Pancreas (tissue), 10 donors: ENCODE measurements at places on chromosomes 4 and X. TPM values are rescaled to one million over a fixed set of nuclear protein-coding genes. Genes with fewer than 3 reads are reported as not detected.

Gene CACNA1F
- 0.20 TPM for total RNA-seq

DNA sequence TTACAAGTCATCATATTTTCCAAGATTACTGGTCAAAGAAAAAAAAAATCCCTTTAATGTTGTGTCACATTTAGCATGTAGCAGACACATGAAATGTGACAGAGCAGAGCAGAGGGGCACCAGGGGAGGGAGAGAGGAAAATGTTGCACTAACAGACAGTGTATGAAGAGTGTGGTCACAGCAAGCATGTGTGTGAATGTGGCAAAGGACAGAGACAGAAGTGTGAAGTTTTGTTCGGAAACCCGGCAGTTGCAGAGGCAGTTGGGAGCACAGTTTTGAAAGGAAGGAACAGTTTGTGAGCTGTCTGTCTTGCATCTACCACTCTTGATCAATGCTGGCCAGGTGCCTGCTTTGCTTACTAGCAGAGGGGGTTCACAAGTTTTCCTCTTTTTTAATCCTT lies 83.9 kb upstream of the MAP3K15 start:
- no peak for DNase-seq
- H3K27me3 ChIP-seq, result no peaks in the 10 kb centered on the region
- H3K4me3 ChIP-seq, result no peak overlapping the region
- H3K4me1 ChIP-seq, result no peaks in the 10 kb centered on the region
- H3K27ac ChIP-seq, result no peak overlapping the region

DNA sequence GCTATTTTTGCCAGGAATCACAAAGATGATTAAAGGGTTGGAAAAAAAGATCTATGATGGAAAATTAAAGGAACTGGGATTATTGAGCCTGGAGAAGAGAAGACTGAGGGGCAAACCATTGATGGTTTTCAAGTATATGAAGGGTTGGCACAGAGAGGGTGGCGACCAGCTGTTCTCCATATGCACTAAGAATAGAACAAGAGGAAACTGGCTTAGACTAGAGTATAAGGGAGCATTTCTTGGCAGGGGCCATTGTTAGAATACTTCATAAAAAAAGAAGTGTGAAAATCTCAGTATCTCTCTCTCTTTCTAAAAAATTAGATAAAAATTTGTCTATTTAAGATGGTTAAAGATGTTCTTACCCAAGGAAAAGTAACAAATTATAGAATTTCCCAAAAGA lies 75.1 kb downstream of the NPNT start:
- no peaks in the 10 kb centered on the region for H3K27me3 ChIP-seq
- H3K36me3 ChIP-seq, result no peaks in the 10 kb centered on the region
- DNase-seq, result no peak
- H3K27ac ChIP-seq, result no peak overlapping the region
- H3K4me3 ChIP-seq, result no peak overlapping the region

DNA sequence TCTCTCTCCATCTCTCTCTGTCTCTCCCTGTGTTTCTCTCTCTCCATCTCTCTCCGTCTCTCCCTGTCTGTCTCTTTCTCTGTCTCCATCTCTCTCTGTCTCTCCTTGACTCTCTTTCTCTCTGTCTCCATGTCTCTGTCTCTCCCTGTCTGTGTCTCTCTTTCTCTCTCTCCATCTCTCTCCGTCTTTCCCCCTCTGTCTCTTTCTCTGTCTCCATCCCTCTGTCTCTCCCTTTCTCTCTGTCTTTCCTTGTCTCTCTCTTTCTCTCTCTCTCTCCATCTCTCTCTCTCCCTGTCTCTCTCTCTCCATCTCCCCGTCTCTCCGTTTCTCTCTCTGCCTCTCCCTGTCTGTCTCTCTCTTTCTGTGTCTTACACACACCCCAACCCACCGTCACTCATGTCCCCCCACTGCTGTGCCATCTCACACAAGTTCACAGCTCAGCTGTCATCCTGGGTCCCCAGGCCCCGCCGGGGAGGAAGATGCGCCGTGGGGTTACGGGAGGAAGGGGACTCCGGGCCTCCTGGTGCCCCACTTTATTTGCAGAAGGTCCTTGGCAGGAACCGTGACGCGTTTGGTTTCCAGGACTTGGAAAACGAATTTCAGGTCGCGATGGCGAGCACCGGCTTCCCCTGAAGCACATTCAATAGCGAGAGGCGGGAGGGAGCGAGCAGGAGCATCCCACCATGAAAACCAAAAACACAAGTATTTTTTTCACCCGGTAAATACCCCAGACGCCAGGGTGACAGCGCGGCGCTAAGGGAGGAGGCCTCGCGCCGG lies 1.2 kb upstream of the SHOX start:
- no peaks in the 10 kb centered on the region for H3K36me3 ChIP-seq
- no peak overlapping the region for H3K4me3 ChIP-seq
- no peaks in the 10 kb centered on the region for H3K4me1 ChIP-seq
- H3K27ac ChIP-seq, result no peak overlapping the region

DNA sequence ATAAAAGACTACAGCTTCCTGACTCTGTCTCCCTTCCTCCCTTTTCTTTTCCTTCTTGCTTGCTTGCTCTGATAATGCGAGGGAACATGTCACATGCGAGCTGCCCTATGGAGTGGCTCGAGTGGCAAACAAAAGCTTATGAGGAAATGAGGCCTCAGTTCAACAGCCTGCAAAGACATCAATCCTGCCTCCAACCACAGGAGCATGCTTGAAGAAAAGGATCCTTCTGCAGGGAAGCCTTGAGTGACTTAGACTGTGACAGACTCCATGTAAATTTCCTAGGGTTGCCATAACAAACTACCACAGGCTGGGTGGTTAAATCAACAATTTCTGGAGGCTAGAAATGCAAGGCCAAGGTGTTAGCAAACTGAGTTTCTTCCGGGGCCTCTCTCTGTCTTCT lies 152.5 kb downstream of the NR3C2 start:
- peaks cover 12% of the 10 kb centered on the region for H3K4me1 ChIP-seq
- no peak for DNase-seq
- no peaks in the 10 kb centered on the region for H3K36me3 ChIP-seq
